ENCODE measurements at places on chromosomes 12 and 14. TPM values are rescaled to one million over a fixed set of nuclear protein-coding genes. Genes with fewer than 3 reads are reported as not detected.

- H3K27ac ChIP-seq: no peak overlapping the region
- H3K4me1 ChIP-seq: no peaks in the 10 kb centered on the region
- no peak overlapping the region for H3K4me3 ChIP-seq
- no peaks in the 10 kb centered on the region for H3K36me3 ChIP-seq
- H3K27me3 ChIP-seq: no peaks in the 10 kb centered on the region
These were observed 7.1 kb upstream of the ARL1 start for GRCh38 chr12:101414533-101415119.

DNA sequence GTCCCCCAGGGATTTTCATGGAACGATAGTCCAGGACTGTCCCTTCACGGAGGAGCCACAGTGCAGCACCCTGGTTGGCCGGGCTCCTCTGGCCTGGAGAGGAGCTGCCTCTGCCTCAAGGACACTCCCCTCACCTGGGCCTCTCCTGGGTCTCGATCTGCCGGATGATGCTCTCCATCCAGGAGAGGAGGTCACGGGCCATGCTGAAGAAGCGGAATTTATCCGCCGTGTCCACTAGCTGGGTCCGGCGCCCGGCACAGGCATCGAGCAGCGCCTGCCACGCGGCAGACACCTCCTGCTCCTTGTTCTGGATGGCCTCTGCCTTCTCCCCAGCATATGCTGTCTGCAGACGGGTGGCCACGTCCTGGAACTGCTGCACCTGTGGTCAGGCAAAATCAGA lies 66.5 kb downstream of the PLEKHG3 start:
- no peaks in the 10 kb centered on the region for H3K27me3 ChIP-seq
- H3K4me3 ChIP-seq: no peak overlapping the region
- DNase-seq: no peak
- no peaks in the 10 kb centered on the region for H3K4me1 ChIP-seq
- H3K36me3 ChIP-seq: peaks cover 3% of the 10 kb centered on the region

- H3K27ac ChIP-seq: no peak overlapping the region
- H3K4me1 ChIP-seq: no peaks in the 10 kb centered on the region
- H3K4me3 ChIP-seq: no peak overlapping the region
- peaks cover 16% of the 10 kb centered on the region for H3K27me3 ChIP-seq
- H3K36me3 ChIP-seq: no peaks in the 10 kb centered on the region
These were observed 116.3 kb downstream of the GLT1D1 start for GRCh38 chr12:128969480-128970055.

DNA sequence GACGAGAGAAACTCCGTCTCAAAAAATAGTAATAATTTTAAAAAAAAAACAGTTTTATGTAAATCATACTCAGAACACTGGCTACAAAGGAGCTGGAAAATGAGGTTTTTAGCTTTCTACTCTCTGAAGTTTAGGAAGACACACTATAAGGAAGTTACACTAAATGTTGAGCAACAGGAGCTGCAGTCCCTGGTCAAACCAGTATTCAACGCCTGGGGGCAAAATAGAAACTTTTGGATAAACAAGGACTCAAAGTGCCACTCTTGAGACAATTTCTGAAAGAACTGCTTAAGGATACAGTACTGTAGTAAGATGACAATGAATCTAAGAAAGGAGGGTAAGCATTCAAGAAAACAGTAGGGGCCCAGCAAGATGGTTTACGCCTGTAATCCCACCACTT lies 29.3 kb downstream of the ACTR6 start:
- H3K27me3 ChIP-seq: no peaks in the 10 kb centered on the region
- no peak overlapping the region for H3K27ac ChIP-seq
- DNase-seq: peak; percentile 18

GRCh38 chr12:107207931-107208525 lies 114.7 kb upstream of the CRY1 start:
- no peaks in the 10 kb centered on the region for H3K27me3 ChIP-seq
- no peaks in the 10 kb centered on the region for H3K36me3 ChIP-seq
- H3K27ac ChIP-seq: no peak overlapping the region
- no peak for DNase-seq
- H3K4me1 ChIP-seq: no peaks in the 10 kb centered on the region
- H3K4me3 ChIP-seq: no peak overlapping the region

Gene C3AR1
- 10.3 TPM for total RNA-seq

Gene CELA1
- total RNA-seq: not detected

Gene KRT8
- total RNA-seq: 150 TPM

Gene CATSPERB
- 9.0 TPM for total RNA-seq

Gene AICDA
- total RNA-seq: 0.46 TPM

Gene EFCAB11
- 8.1 TPM for total RNA-seq

Gene NKX2-8
- 0.91 TPM for total RNA-seq

Gene CLEC12A
- 13.8 TPM for total RNA-seq

Gene RTN1
- 9.0 TPM for total RNA-seq
